Activated CD8-positive, alpha-beta memory T cell treated with anti-CD3 and anti-CD28 coated beads for 36 hours (primary cell): ENCODE measurements at places on chromosomes 11 and 22. TPM values are rescaled to one million over a fixed set of nuclear protein-coding genes. Genes with fewer than 3 reads are reported as not detected.

Gene CRYAB
- not detected for total RNA-seq

Gene B3GAT3
- total RNA-seq = 72.5 TPM

Gene NRXN2
- 0.44 TPM for total RNA-seq

Gene PLET1
- not detected for total RNA-seq

Gene OR4C45
- not detected for total RNA-seq

Gene TBX1
- total RNA-seq = not detected

Gene PAMR1
- total RNA-seq = not detected

Gene CATSPER1
- total RNA-seq = not detected

Gene OSBPL5
- 3.4 TPM for total RNA-seq

Gene ARCN1
- total RNA-seq = 146 TPM

Gene BIRC3
- 171 TPM for total RNA-seq

Gene GANAB
- total RNA-seq = 215 TPM

Gene SCN4B
- 0.29 TPM for total RNA-seq

Gene HBE1
- total RNA-seq = not detected

Gene ZDHHC8
- 87.0 TPM for total RNA-seq

Gene PIH1D2
- total RNA-seq = 0.74 TPM

Gene GLB1L2
- 9.0 TPM for total RNA-seq

Gene C11orf42
- total RNA-seq = not detected

Gene MS4A4E
- total RNA-seq = not detected

Gene NPTXR
- total RNA-seq = 3.6 TPM

Gene CNTN5
- total RNA-seq = not detected

Gene TNNT3
- total RNA-seq = not detected

Gene POTEH
- not detected for total RNA-seq

Gene SLC22A9
- total RNA-seq = not detected

Gene OR8D1
- not detected for total RNA-seq

Gene MRGPRF
- total RNA-seq = not detected

Gene RIMBP3B
- total RNA-seq = 0.46 TPM

Gene TSG101
- total RNA-seq = 49.0 TPM

Gene KCNJ5
- not detected for total RNA-seq

Gene ZNF214
- not detected for total RNA-seq

Gene KCNJ1
- total RNA-seq = not detected
